Endothelial cell (in vitro differentiated cells): ENCODE measurements at places on chromosomes 7 and 10. TPM values are rescaled to one million over a fixed set of nuclear protein-coding genes. Genes with fewer than 3 reads are reported as not detected.

DNA sequence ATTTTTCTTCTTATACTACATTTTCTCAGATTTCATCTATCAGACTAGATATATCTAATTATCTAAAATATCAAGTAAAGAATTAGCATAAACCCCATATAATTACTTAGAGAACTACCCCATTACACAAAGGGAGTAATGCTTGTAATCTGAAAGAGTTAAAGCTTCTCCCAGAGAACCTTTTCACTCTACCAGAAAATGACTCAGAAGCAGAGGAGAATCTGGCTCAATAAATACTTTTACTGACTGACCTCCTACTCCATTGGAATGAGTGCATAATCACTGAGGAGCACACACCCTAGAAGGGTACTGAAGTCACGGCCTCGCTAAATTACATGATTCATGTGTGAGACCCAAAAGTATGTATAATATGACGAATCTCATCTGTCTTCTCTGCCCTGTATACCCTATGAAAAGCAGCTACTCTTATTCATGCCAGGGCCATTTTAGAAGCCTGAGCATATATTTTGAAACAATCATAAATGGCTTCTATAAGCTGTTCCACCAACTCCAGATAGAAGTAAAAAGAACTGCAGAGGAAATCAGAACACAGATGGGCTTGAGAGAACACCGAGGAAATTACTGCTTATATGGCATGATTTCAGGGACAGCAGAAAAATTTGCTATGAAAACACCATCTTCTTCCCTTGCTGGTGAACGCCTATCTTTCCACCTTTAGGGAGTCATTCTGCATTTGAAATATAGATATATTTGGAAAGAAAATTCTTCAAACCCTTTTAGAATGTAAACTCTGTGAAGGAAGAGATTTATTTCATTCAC, 32.7 kb downstream of the DNMBP start:
- DNase-seq: no peak

DNA sequence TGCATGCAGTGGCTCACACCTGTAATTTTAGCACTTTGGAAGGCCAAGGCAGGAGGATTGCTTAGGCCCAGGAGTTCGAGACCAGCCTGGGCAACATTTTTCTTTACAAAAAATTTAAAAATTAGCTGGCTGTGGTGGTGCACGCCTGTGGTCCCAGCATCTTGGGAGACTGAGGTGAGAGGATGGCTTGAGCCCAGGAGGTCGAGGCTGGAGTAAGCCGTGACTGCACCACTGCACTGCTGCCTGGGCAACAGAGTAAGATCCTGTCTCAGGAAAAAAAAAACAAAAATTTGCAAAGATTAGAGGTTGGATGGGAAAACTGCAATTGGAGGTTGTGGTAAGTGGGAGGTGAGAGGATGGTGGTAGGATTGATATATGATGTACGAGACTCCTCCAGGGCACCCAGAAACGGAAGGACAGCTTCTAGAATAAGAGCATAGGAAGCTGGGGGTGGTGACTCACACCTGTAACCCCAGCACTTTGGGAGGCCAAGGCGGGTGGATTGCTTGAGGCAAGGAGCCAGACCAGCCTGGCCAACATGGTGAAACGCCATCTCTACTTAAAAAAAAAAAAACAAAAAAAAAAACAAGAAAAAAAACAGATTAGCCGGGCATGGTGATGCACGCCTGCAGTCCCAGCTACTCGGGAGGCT, 19.1 kb upstream of the PARP12 start:
- DNase-seq: no peak

DNA sequence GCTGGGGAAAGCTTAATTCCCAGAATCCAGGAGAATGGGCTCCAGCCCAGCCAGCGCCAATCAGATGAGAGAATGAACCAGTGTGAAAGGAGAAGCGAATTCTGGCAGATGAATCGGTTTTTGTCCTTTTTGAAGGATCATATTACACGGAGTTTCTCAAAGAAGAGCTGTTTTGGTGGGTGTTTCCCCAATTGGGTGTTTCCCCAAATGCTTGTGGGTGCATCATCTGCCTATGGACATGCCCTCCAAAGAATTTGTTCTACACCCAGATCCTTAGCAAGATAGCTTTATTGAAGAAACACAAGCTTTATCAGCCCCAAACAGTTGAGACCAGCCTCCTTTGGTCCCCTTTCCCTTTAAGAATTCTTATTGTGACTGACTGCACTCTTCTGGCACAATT, 186.5 kb upstream of the GPR26 start:
- no peak for DNase-seq

GRCh38 chr10:112980937-112981336, 30.9 kb downstream of the TCF7L2 start:
- no peak for DNase-seq

DNA sequence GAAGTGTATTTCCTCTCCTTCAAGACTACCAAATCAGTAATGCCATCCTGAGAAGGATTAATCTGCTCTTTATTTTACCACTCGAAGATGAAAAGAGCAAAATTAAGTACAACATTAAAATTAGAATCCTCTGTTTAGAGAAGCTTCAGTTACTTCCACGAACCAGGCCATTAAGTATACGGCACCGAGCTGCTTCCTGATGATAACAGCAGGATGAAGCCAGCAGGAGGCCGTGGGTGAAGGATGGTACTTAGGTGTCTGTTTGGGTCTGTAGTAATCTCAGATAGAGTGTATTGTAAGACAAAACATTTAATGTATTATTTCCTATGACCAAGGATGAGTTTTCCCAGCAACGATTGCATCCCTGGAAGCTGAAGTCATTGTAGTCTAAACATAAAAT, 362.8 kb downstream of the SFMBT2 start:
- DNase-seq: no peak

- DNase-seq: no peak
Observed at GRCh38 chr10:22704471-22704911, 9.9 kb downstream of the PIP4K2A start.

SUN3 gene
- not detected for total RNA-seq

AGK gene
- 32.0 TPM for total RNA-seq

CALHM3 gene
- total RNA-seq: not detected
